A549 treated with GW870086 at 1 μM for 4 hours (cell line): ENCODE measurements at places on chromosomes 1 and 21. TPM values are rescaled to one million over a fixed set of nuclear protein-coding genes. Genes with fewer than 3 reads are reported as not detected.

Gene VCAM1
- not detected in 5 replicates for total RNA-seq

Gene THEM5
- not detected in 5 replicates for total RNA-seq

Gene TPR
- 38.9 to 46.4 TPM (median 44.4 TPM) in 5 replicates for total RNA-seq

Gene LENEP
- 0.23 TPM in 1 of 5 replicates, not detected in the others for total RNA-seq

Gene SPATA1
- total RNA-seq = 0.40 to 1.3 TPM (median 0.41 TPM) in 3 of 5 replicates, not detected in the others

Gene LPAR3
- 0.38 to 0.75 TPM (median 0.44 TPM) in 5 replicates for total RNA-seq

Gene RHEX
- not detected in 5 replicates for total RNA-seq

Gene CYP4A11
- not detected in 5 replicates for total RNA-seq

Gene PLPPR5
- total RNA-seq = not detected in 5 replicates

Gene RGS16
- total RNA-seq = 0.23 to 0.30 TPM (median 0.29 TPM) in 5 replicates

Gene PMVK
- 38.8 to 45.1 TPM (median 42.1 TPM) in 5 replicates for total RNA-seq

Gene AADACL3
- total RNA-seq = not detected in 5 replicates

Gene NPHS2
- not detected in 5 replicates for total RNA-seq
